ENCODE measurements at places on chromosomes 1 and 21.
A peak's percentile ranks its signal among the peaks of the same experiment; 100 is the strongest.

DNA sequence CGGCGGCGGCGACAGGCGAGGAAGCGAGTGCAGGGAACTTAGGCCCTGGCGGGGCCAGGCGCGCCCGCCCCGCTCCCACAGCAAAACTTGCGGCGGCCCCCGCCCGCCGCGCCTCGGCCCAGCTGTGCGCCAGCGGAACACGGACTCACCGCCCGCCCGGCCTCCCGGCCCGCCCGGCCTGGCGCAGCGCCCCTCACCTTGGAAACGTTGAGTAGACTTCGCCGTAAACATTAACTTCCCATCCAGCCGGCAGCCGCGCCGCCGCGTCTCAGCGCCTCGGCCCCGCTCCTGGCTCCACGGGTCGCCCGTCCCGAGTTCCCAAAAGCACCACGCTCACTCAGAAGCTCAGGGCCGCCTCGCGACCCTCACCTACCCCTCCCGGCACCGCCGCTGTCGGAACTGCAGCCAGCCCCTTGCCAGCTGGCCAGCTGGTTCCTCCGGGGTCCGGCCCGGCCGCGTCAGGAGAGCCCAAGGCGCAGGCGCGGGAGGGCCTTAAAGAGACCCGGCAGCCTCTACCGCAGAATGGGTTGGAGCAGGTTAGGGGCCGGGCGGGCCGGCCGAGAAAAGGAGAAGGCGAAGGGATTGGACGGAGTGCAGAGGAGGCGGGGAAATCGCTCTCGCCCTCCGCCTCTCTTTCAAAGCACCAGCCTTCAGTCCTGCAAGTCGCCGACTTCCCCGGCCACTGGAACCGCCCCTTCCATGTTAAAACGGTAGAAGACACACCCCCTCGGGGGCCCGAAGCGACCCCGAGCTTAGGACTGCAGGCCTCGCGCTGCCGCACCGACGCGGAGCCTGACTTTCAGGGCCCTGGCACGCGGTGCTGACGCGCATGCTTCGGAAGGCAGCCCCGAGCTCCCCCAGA, at the start of gene EVI5:
Gene EVI5 (minus strand): TSS at position 470 of the 862 bp plus-strand sequence. CDS start 48,562 bp downstream, outside the sequence.
- peak; percentile 59 for DNase-seq

DNA sequence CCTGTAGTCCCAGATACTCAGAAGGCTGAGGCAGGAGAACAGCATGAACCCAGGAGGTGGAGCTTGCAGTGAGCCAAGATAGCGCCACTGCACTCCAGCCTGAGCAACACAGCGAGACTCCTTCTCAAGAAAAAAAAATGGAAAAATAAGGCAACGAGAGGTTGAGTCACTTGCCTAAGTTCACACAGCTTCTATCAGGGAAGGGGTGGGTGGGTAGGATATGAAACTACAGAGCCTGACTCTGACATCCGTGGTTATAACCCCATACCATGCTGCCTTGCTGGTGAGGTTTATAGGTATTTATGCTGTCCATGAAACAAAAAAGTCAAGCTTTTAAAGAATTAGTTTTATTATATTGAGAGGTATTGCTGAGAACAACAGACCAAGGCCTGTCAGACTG, 61.5 kb upstream of the RAB4A start:
- DNase-seq, result no peak

GRCh38 chr1:158570480-158570879, at the start of gene OR6P1:
OR6P1 (minus strand) TSS chr1:158570580; CDS start chr1:158563604, 6,976 bp downstream.
- DNase-seq, result no peak

GRCh38 chr21:38743772-38744529, 61.8 kb upstream of the ETS2 start:
- DNase-seq, result no peak

DNA sequence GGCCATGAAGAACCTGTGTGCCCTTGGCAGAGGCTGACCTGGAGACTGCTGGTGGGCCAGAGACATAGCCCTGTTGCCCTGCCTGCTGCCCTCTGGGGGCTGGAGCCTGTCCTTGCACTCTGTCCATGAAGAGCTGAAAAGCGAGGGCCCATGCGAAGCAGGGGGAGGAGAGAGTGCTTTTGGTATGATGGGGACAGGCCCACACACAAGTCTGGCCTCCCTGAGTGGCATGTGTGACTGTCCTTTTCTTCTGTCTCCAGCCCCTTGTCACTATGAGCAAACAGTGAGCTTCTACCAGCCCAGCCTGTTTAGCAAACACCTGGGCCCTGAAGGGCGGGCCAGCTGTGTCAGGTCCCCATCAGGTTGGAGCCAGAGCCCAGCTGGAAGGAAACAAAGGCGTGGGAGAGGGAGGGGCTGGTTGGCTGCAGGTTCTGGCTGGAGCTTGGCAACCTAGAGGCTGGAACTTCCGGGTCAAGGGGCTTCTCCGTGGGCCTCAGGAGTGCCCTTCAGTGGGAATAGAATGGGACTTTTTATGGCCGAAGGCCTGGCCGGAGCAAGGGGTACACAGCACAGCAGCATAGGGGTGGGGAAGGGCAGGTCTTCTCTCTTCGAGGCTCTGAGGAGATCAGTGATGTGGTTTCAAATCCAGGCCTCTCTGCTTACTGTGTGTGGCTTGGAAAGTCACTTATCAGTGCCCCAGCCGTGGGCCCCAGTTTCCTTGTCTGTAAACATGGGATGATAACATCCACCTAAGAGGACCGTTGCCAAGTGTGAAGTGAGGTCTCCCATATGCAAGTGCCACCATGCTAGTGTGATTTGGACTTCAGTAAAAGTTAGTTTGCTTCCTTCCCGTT, 14.3 kb downstream of the QSOX1 start:
- DNase-seq, result peak; percentile 42

GRCh38 chr1:32817815-32818786, 648 bp downstream of the S100PBP start:
- DNase-seq, result peak; percentile 27

DNA sequence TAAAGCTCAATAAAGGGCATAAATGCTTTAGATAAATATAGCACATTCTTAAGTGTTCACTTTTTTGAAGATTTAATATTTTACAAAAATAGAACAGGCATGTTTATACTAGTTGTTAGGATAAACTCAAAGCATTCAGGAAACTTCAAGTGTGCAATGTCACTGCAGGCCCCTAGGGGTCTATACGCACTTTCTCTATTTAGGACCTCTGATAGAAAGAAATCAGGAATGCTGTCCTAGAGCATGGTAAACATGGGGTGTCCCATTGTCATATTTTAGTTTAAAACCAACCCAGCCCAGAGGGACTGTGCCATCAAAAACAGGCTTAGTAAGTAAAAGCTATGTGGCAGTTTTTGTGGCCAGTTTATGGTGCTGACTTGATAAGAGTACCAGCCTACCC, 102.2 kb downstream of the BARHL2 start:
- no peak for DNase-seq

DNA sequence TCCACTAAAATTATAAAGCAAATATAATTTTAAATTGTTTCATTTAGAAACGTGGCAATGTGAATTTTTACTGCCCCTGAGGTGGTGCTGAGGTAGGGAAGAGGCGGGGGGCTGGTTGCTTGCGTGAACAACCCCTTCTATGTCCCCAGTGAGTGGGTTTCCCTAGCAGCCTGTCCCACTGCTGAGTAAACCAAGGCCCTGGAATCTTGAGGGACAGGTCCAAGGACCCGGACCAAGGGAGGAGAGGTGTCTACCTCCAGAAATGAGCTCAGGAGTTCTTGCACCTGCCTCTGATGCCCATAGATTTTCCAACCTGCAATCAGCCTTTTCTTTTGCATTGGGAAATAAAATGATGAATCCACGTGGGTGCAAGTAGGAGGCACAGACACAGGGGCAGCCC, 649 bp upstream of the LDLRAD1 start:
- no peak for DNase-seq

- DNase-seq, result no peak
Observed at GRCh38 chr1:156705321-156705917, at the start of gene CRABP2. CRABP2 (minus strand) TSS chr1:156705583; CDS start chr1:156705446, 137 bp downstream.

DNA sequence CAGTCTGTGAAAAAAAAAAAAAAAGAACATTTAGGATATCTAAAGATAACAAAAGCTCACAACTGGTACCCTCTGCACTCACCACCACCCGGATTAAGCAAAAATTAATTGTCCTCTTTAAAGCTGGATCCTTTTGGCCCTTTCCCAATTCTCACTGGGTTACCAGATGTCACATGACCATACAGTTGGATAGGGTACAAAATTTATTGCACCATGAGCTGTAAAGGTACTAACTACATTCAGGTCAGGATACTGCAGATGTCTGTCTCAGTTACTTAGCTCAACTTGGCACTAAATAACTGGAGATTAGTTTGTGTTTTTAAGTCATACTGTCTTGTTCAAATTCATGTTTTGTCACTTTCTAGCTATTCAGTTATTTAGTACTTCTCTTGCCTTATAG, 96.3 kb downstream of the GPATCH2 start:
- no peak for DNase-seq

DNA sequence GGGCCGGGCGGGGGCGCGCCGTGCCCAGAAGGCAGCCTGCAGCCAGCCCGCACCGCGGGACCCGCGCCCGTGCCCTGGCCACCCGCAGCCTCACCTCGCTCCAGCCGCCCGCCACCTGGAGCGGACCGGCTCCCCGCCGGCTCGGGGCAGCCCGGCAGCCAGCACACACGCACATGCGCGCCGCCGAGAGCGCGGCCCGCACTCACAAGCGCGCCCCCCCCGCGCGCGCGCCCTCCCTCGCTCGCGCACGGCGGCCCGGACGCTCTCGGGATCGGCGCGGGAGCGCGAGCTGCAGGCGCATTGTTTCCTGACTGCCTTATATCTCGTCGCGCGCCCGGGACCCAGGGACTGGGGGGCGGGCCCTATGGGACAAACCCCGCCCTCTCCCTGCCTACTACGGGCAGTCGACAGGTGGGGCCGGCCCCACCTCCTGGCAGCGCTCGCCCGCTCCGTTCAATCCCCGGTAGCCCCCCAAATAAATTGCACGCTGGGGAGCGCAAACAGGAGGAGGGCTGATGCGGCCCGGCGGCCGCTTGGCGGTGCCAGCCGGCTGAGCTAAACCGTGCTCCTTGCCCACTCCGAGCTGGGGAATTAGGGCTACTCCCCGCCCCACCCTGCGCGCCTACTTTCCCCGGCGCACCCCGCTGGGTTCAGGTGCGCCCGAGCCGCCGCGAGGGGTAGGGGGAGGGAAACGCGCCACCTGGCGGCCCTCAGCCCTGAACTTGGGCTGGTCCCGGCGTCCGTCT, at the start of gene MYCL:
Gene MYCL (minus strand): TSS at position 204 of the 746 bp plus-strand sequence. CDS start 483 bp downstream, outside the sequence.
- peak; percentile 76 for DNase-seq

GRCh38 chr1:179153217-179153616, 71.3 kb downstream of the TOR3A start:
- DNase-seq, result no peak

Measured in CD4-positive, alpha-beta T cell treated with Interleukin-10 for 1 hour (primary cell).